ENCODE measurements at places on chromosomes 5 and 9. TPM values are rescaled to one million over a fixed set of nuclear protein-coding genes. Genes with fewer than 3 reads are reported as not detected.

DNA sequence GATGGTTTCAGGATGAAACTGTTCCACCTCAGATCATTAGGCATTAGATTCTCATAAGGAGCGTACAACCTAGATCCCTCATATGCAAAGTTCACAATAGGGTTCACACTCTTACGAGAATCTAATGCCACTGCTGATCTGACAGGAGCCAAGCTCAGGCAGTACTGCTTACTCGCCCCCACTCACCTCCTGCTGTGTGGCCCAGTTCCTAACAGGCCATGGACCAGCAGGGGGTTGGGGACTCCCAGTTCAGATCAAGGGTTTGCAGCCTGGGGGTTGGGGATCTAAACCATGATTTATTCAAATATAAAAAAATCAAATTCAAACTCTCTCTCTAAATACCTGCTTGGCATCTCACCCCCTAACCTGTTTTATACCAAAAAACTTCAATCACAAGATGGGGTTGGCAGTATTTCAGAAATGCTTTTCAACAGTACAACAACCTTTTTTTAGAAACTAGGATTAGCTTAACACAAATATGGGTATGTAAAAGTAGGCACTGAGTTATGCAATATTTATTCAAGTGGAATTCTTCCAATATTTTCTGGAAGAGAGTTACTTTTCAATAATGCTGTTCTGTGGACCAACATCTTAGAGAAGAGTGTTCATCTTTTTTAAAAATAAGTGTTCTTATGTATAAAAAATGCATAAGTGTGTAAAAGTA, 30.1 kb upstream of the SLC12A2 start:
- DNase-seq, result no peak

The TAF11L5 gene
- not detected for polyA plus RNA-seq

The LYRM7 gene
- 10.6 TPM for polyA plus RNA-seq

- no peak for DNase-seq
These were observed 152.7 kb downstream of the FSTL4 start for GRCh38 chr5:133459474-133460160.

The TOR1A gene
- 21.6 TPM for polyA plus RNA-seq

DNA sequence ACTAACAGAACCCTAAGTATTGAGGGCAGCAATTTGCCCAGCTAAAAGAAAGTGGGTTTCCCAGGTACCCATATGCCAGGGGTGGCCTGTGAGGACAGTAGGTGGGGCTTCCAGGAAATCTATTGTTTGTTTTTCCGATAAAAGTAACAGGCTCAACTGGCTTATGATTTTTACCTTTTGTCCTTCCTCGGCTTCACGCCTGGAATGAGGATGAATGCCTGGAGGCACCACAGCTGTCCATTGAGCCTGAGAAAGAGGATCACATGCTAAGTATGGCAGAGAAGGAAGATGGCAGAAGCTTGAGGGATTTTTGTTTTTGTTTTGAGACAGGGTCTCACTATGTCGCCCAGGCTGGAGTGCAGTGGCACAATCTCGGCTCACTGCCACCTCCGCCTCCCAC, 84.1 kb downstream of the KLF4 start:
- no peak for DNase-seq

The KIF3A gene
- 7.1 TPM for polyA plus RNA-seq

GRCh38 chr5:35458824-35459207, 158.8 kb upstream of the SPEF2 start:
- DNase-seq, result no peak

GRCh38 chr9:36946653-36947052, 87.4 kb downstream of the PAX5 start:
- DNase-seq, result no peak

DNA sequence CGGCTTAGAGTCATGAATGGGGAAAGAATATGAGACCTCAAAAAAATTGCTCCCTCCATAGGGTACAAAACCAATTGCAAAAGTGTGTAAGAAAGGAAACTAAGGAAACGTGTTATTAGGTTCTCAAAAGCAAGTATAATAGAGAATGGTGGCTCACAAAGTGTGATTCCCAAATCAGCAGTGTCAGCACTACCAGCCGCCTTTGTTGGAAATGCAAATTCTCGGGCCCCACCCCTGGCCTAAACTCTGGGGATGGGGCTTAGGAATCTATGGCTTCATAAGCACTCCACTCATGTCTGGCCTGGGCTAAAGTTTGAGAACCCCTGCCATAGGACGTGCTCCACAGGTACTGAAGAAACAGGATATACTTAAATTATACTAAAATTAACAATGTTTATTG, 1.6 kb upstream of the CCDC69 start:
- no peak for DNase-seq

DNA sequence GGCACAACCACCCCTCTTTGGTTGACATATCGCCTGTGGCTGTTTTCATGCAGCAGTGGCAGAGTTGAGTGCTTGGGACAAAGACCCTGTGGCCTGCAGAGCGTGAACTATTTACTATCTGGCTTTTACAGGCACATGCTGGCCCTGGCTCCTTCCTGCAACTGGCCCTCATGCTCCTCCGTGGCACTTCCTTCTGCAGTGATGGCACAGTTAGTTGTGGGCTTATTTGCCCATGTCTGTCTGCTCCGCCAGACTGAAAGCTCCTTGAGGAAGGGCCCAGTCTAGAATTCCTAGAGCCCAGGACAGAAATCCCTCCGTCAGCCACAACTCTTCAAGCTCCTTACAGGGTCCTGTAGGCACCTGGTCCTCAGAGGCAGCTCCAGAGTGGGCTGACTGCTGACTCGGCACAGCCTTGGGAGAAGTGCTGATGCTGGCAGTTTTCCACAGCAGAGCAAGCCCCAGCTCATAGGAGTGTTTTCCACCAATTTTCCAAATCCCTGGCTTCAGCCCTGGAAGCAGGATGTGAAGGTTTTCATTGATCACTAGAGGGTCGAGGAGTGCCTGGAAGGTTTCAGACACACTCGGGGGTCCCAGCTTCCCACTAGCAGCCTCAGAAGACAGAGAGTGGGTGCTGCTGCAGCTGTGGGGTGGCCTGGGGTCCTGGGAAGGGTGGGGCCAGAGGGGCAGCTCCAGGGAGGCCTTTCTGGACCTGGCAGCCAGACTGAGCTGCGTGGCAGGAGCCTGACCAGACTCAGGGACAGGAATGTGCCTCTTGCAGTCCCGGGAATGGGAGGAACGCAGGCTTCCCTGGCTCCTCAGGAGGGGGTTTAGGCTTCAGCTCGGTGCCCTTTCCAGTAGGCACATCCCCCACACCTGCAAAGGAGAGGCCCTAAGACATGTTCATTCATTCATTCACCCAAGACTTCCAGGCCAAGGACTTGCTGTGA, 56.5 kb upstream of the ANGPTL2 start:
- no peak for DNase-seq

GRCh38 chr5:1103505-1104326, 8.1 kb downstream of the SLC12A7 start:
- no peak for DNase-seq

DNA sequence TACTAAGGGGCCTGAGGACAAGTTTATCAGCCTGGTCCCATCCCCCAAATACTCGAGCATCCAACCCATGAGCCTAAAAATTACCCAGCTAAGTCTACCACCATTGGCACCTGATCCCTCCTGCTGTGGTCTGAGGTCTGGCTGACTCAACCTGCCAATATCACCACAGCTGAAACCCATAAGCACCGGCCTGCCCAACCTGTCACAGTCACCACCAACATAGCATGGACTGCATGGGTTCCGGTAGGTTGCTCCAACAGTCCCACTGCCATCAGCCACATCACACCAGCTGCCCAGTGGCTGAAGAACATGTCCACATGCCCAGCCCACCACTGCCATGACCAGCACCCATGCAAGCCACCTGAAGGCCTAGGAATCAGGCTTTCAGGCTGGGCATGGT, 495.0 kb downstream of the PRELID2 start:
- DNase-seq, result no peak

The PDGFRB gene
- 174 TPM for polyA plus RNA-seq
